ENCODE measurements at places on chromosomes 12 and 14.

- DNase-seq: no peak
Observed at GRCh38 chr14:26851793-26852192, 254.0 kb upstream of the NOVA1 start.

DNA sequence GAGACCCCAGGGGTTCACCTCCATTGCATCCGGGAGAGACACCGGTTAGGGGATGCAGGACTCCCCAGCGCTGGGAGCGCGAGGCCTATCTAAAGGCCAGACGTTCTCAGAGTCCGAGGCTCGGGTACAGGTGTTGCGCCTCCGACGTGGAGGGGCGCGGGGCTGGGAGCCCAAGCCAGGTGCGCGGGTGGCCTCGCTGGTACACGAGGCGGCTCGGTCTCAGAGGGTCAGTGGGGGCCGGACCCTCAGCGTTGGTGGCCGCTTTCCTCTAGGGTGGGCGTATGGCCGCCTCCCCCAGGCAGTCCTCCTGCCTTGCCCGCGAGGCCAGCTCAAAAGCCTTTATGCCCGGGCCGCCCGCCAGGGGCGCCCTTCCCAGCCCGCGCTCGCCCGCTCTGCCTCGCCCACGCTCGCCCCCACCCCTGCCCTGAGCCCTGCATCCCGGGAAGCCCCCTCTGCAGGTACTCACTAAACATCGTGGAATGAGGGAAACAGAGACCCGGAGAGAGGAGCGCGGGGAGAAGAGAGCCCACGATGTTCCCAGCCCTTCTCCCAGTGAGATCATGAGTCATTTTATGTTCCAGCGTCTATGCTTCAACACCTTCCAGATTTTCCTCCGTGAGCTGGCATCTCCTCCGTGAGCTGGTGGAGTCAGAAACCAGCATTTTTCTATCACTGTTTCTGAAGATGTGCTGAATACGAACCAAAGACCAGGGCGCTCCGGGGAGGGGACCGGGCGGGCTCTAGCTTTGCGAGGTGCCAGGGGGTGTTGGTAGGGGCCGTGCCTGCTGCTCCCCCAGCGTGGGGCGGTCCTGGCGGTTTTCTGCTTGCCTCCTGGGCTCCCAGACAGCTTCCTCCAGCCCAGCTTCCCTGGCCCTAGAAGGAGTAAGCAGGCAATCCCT is 73.8 kb downstream of the DIO3 start:
- DNase-seq: no peak

GRCh38 chr14:31660191-31660590 is 99.0 kb downstream of the NUBPL start:
- no peak for DNase-seq

- no peak for DNase-seq
Observed at GRCh38 chr12:124730455-124730932, 133.2 kb downstream of the SCARB1 start.

DNA sequence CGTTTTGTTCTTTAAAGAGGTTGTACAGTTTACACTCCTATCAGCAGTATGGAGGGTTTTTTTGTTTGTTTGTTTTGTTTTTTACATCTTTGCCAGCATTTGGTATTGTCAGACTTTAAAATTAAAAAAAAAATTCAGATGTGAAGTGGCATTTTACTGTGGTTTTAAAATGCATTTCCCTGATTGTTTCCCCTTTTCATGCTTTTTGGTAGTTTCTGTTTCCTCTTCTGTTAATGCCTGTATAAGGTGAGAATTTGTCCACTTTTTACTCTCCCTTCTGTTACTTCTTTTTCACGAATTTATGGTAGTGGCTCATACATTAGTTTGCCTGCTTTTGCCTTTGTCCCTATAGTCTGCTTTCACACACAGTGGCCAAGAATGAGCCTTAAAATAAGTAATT is 36.6 kb downstream of the MNAT1 start:
- DNase-seq: no peak

GRCh38 chr14:91371011-91371989 is 46.3 kb downstream of the CCDC88C start:
- no peak for DNase-seq

DNA sequence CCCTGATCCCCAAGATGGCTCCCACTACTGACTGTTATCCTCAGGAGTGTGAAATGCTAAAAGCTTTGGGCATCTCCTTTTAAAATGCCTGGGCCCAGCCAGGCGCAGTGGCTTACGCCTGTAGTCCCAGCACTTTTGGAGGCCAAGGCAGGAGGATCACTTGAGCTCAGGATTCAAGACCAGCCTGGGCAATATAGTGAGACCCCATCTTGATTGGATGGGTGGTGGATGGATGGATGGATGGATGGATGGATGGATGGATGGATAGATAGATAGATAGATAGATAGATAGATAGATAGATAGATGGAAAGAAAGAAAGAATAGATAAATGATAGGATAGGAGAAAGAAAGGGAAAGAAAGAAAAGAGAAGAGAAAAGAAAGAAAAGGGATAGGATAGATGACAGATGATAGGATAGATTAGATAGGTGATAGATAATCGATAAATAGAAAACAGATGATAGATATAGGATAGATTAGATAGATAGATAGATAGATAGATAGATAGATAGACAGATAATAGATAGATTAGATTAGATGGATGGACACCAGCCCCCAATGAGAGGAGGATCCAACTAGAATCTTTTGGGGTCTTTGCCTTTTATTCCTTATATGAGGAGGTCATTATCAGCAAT is 9.5 kb downstream of the P2RX4 start:
- DNase-seq: no peak

DNA sequence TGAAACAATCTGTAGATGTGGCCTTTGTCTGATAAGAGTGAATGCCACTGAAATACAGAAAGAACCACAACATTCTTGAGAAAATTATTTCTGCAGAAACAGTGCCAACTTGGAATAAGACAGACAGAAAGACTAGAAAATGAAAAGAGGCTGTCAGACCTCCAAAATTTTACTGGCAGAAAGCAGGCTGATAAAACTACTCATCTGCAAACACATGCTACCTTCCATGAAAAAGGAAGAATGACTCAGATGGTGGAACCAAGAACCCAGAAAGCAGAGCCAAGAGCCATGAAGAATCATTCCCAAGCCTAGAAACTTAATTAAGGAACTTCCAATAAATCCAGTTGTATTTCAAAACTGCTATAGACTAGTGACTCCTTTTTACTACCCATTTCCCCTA is 31.9 kb upstream of the OSBPL8 start:
- no peak for DNase-seq

- no peak for DNase-seq
Observed at GRCh38 chr14:60575008-60575407, 66.1 kb downstream of the SIX6 start.

- DNase-seq: no peak
Observed at GRCh38 chr14:83940253-83940652, 1589.7 kb upstream of the FLRT2 start.

DNA sequence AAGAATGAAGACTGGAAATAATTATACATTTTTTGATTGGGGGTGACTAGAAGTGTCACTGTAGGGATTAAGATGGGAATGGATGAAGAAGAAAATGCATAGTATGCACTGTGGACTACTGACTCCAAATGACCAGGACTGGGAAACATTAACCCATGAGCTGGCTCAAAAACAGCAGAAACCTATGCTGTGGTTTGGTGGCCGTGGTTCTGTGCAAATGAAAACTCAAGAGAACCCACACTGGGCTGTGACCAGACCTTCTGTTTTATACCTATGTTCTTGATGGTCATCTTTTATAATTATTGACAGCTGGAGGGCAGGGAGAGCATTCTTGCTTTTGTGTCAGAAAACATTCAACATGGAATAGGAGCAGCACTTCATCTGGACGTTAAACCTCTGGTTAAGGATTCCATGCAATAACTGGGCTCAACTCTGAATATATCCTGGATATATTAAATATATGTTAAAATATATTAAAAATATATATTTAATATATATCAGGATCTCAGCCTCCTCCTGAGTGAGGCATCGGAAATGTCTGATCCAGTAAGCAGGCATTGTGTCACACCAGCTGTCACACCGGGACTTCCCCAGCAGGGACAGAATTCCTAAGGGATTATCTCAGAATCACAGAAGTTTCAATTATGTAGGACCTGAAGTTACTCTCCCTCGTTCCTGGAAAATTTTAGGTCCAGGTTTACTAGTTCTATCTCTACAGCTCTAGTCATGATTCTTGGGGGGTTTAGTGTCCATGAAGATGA is 48.5 kb downstream of the BBS10 start:
- DNase-seq: no peak

- DNase-seq: no peak
Observed at GRCh38 chr12:48219631-48220030, 16.5 kb upstream of the OR10AD1 start.

DNA sequence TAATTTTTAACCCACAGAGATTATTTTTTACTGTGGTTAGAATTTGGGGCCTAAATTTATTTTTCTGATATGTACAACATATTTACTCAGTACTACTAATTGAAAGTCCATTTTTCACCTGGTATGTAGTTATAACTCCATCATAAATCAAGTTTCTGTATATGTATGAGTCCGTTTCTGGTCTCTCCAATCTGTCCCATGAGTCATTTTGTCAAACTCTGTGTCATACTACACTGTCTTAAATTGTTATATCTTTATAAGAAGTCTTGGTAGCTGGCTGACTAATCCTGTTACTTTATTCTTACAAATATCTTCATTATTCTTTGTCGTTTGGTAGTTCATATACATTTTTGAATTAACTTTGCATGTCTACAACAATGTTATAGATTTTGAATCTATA is 344.0 kb downstream of the PDZRN4 start:
- no peak for DNase-seq

DNA sequence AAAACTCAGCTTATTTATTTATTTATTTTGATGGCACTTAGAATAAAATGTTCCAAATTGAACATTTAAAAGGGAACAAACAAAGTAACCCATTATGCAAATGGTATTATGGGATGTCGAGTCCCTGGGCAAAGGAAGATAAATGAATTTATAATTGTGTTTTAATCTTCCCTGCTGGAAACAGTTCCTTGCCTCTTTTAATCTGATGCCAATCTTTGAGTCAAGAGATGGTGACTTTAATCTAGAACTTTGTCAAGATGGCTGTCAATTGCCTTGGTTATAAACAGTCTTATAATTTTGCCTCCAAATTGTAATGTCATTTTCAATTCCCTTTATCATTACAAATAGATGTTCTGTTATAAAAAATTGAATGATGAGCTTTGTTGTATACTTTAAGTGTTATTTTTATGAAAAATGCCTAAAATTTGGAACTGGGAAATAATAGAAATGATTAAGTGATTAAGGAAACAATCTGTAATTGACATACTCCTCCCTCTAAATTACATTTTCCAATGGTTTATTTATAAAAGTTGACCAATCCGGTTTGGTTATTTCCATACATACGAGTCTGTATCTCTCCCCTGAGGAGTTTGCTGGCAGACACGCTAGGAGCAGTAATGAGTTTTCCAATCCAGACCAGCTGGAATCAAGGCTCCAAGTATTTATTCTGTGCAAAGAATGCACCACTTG is 134.9 kb upstream of the FRMD6 start:
- no peak for DNase-seq

DNA sequence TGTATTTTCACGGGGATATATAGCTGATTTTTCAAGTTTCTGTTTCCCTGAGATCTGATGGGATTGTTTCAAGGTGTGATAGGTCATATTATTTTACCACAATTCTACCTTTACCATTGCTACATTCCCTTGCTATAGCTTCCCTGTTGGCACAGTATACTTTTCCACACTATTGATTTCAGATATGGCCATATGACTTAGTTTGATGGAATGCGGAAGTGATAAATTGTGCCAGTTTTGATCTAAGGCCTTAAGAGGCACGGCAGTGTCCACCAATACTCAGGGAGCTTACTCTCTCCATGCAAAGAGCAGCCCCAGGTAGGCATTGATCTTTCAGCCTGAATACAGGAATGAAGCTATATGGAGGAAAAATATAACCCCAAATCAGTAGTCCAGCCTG is 315.7 kb downstream of the SLC16A7 start:
- DNase-seq: no peak

GRCh38 chr12:66066137-66066928 is 64.2 kb downstream of the LLPH start:
- DNase-seq: no peak

DNA sequence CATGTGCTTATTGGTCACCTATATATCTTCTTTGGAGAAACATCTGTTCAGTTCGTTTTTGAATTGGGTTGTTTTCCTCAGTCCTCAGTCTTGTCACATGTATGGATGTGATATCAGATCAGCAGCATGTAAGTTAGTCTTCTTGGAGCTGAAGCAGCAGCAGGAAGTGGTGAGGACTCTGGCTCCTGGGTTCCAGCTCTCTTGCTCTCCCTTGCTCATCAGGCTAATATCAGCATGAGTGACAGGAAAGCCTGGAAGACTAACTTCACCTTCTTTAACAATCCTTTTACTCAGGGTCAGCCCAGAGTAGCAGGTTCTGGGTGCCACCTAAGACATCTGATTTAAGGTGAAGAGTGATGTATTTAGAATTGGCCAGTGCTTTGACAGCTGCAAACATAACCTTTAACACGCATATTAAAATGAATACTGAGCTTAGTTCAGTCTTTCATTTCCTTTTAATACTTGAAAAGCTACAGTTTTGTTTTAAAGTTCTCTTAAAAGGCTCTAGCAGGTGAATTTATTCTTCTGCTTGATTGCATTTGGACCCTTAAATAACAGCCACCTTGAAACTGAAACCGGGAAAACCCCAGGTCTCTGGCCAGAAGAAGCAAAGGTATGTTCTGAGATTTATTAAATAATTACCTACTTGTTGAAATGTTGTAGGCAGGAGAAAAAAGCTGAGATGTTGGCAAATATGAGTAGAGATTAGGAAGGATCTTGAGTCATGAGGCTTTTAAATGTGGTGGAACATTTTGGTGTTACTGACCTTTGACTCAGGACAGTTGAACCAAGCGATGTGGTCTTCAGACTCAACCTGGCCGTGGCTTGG is 54.3 kb downstream of the DRAM1 start:
- DNase-seq: no peak

- DNase-seq: no peak
Observed at GRCh38 chr12:3641428-3642018, 111.4 kb downstream of the CRACR2A start.

DNA sequence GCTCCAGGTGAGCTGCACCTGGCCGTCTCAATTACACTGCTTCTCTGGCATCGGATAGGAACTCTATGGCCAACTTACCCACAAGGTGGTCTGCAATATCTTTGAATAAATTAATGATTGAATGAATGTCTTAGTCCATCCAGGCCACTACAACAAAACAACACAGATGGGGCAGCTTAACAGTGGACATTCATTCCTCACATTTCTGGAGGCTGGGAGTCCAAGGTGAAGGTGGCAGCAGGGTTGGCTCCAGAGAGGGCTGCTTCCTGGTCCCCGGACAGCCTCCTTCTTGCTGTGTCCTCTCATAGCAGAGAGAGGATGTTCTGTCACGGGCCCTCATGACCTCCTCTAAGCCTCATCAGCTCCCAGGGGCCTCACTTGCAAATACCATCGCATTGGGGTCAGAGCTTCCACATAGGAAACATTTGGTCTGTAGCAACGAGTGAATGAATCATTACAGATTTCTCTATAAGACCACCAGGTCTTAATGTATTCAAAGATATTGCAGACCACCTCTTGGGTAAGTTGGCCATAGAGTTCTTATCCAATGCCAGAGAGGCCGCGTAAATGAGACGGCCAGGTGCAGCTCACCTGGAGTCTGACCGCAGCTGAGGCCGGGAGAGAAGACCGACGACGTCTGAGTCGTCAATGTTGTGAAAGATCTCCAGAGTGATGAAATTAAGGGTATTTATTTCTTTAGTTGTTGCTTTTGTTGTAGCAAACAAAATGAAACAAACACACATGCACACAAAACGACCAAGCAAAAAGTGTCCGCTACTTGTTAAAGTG is 182.7 kb upstream of the C14orf180 start:
- DNase-seq: no peak
